ENCODE measurements at places on chromosomes 5 and 9. TPM values are rescaled to one million over a fixed set of nuclear protein-coding genes. Genes with fewer than 3 reads are reported as not detected.
A peak's percentile ranks its signal among the peaks of the same experiment; 100 is the strongest.

ZNF454 gene
- total RNA-seq, result 0.33 TPM

DNA sequence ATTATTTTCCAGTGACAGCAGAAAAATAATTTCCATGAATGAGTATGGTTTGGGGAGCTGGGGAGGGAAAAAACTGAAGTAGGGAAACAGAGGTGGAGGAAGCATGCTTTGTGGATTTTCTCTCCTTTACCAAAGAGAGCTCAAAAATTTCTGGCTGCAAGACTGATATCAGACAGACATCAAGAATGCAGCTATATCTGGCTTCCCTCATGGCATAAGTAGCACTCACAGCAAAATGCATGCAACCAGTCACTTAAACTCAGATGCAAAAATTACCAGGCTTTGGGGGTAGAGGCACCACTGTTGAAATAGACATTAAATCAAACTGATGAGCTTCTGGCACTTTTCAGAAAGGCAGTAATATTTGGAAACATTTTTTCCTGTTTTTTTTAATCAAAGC lies 196.9 kb downstream of the TSSK1B start:
- no peak overlapping the region for H3K27ac ChIP-seq
- no peaks in the 10 kb centered on the region for H3K36me3 ChIP-seq
- no peaks in the 10 kb centered on the region for H3K27me3 ChIP-seq
- no peak for DNase-seq

DNA sequence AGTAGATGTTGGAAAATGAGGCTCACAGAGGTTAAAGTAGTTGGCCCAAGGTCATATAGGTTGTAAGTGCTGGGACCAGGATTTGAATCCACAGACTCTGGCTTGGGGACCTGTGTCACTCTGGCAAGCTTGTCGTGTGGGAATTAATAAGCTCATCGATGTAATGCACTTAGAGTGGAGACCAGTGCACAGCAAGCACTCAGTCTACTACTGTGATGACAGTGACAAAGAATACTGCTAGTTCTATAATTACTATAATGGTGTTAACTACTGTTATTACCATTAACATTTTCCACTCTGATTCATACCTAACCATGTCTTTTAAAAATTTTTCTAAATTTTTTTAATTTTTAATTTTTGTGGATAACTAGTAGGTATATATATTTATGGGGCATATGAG lies 12.8 kb downstream of the PAM start:
- H3K27ac ChIP-seq, result no peak overlapping the region
- DNase-seq, result no peak
- H3K36me3 ChIP-seq, result no peaks in the 10 kb centered on the region
- H3K27me3 ChIP-seq, result no peaks in the 10 kb centered on the region

DNA sequence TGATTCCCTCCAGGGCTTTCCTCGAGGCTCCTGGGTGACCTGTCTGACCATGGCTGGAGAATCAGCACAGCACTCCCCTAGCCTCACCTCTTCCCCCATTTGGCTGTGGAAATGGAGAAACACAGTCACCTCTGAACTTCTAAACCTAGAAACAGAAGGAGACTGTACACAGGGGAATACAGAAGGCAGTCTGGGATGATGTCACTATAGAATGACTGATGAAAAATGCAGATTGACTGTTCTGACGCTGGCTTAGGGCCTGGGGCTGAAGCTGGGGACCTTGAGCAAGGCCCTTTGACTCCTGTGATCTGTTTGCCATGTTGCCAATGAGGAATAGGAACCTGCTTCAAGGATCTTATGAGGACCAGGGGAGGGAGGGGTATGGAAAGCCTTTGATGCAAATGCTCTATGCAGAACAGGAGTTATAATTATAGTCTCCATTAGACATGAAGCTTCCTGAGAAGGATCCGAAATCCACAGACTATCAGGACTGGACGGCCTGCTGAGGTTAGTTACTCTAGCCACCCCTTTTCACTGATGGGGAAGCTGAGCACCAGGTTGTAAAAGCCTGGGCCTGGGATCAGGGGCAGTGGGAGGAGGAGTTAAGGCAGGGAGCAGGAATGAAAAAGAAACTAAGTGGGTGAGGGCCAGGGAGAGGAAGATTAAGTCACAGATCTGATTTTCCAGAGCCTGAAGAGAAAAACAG lies 24.4 kb upstream of the ANXA6 start:
- H3K4me3 ChIP-seq, result no peak overlapping the region
- no peak for DNase-seq
- no peaks in the 10 kb centered on the region for H3K4me1 ChIP-seq
- peaks cover 8% of the 10 kb centered on the region for H3K36me3 ChIP-seq

GRCh38 chr5:150561571-150562275 lies 53.8 kb downstream of the NDST1 start:
- H3K4me3 ChIP-seq, result no peak overlapping the region
- peaks cover 1% of the 10 kb centered on the region for H3K4me1 ChIP-seq
- H3K27me3 ChIP-seq, result no peaks in the 10 kb centered on the region
- DNase-seq, result no peak

- H3K36me3 ChIP-seq, result no peaks in the 10 kb centered on the region
- no peak overlapping the region for H3K4me3 ChIP-seq
- H3K27ac ChIP-seq, result no peak overlapping the region
- H3K27me3 ChIP-seq, result no peaks in the 10 kb centered on the region
- no peak for DNase-seq
Measured at GRCh38 chr5:1282131-1282992, 12.5 kb downstream of the TERT start.

GRCh38 chr5:41510176-41510831 lies at the start of gene PLCXD3:
Gene PLCXD3, minus strand, starts transcription at chr5:41510601. Its CDS starts 75 bp downstream, at chr5:41510526.
- no peaks in the 10 kb centered on the region for H3K36me3 ChIP-seq
- peak within 1 kb of the TSS; percentile 43 for H3K4me3 ChIP-seq
- DNase-seq, result no peak

DNA sequence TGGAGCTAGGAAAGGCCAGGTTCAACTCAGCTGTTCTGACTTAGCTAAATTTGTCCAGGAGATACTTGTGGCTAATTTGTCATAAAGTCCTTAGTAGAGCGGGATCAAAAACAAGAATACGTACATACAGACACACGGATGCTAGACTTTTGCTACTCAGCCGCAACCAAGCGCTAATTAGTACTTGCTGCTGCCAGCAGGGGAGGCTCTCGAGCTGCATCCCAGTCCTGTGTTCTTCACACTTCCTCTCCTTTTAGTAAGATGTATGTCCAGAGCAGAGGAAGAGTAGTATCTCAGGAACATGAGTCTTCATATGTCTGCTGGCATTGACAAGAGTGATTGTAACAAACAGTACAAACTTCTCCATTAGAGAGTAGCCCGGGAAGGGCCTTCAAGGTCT lies 58.3 kb downstream of the CYFIP2 start:
- H3K4me1 ChIP-seq, result peaks cover 6% of the 10 kb centered on the region
- no peaks in the 10 kb centered on the region for H3K27me3 ChIP-seq
- no peak for DNase-seq
- no peak overlapping the region for H3K4me3 ChIP-seq
- H3K27ac ChIP-seq, result no peak overlapping the region

DNA sequence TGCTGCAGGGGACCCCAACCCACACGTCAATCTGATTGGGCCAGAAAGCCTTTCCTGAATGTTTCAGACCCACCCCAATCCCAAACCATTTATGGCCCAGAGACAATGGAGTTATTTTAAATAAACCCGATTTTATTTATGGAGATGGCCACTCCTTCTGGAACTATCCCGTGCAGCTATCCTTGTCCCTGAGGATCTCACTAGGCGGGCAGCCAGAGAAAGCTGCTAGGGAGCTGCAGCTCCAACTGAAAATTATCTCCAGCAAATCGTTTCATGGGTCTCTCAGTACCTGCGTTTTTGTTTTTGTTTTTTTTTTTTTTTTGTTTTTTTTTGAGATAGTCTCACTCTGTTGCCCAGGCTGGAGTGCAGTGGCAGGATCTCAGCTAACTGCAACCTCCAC lies 23.0 kb downstream of the C1QTNF2 start:
- no peak for DNase-seq
- no peaks in the 10 kb centered on the region for H3K27me3 ChIP-seq
- H3K36me3 ChIP-seq, result no peaks in the 10 kb centered on the region

PCDHA3 gene
- 0.05 TPM for total RNA-seq

- peaks cover 52% of the 10 kb centered on the region for H3K36me3 ChIP-seq
- DNase-seq, result no peak
Measured at GRCh38 chr9:87661241-87661640, 64.7 kb upstream of the CTSL start.

- no peaks in the 10 kb centered on the region for H3K36me3 ChIP-seq
- no peak for DNase-seq
- no peak overlapping the region for H3K4me3 ChIP-seq
- H3K4me1 ChIP-seq, result peaks cover 71% of the 10 kb centered on the region
- H3K27ac ChIP-seq, result peak overlapping the region; percentile 60
Measured at GRCh38 chr5:96335873-96336272, 97.2 kb downstream of the PCSK1 start.

DNA sequence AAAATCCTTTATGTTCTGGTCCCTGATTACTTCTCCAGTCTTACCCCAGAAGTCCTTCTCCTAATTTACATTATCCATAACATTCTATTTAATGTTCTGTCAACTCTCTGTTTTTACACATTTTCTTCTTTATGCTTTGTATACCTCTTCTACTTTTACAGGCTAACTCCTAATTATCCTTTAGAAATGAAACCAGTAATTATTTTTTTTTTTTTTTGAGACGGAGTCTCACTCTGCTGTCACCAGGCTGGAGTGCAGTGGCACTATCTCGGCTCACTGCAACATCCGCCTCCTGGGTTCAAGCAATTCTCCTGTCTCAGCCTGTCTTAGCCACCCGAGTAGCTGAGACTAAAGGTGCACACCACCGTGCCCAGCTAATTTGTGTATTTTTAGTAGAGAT lies 9.0 kb downstream of the CENPK start:
- no peak for DNase-seq
- H3K4me1 ChIP-seq, result no peaks in the 10 kb centered on the region
- no peaks in the 10 kb centered on the region for H3K27me3 ChIP-seq

BRIX1 gene
- total RNA-seq, result 10.2 TPM

DNA sequence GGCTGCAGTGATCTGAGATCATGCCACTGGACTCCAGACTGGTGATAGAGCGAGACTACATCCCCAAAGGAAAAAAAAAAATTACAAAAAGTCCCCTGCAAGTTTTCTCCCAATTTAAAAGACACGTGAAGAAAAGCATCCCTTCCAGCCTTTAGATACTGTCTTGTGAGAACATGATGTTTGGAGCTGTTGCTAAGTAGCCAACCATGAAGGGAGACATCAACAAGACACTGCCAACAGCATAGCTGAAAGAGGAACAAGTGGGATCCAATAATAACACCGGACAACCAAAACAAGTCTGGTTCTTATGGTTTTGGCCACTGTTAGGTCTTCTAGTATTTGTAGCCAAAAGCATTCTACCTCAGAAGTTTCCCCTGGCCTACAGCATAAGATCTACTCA lies 118.9 kb upstream of the CCDC180 start:
- H3K36me3 ChIP-seq, result no peaks in the 10 kb centered on the region
- no peak overlapping the region for H3K27ac ChIP-seq
- no peaks in the 10 kb centered on the region for H3K27me3 ChIP-seq

CDKN2B-AS1 gene
- total RNA-seq, result 0.42 TPM

- no peak for DNase-seq
- no peaks in the 10 kb centered on the region for H3K27me3 ChIP-seq
- H3K4me1 ChIP-seq, result no peaks in the 10 kb centered on the region
- peak overlapping the region; percentile 97 for H3K27ac ChIP-seq
- H3K4me3 ChIP-seq, result peak overlapping the region; percentile 98
Measured at GRCh38 chr5:134905246-134905996, 490 bp downstream of the PCBD2 start.

DNA sequence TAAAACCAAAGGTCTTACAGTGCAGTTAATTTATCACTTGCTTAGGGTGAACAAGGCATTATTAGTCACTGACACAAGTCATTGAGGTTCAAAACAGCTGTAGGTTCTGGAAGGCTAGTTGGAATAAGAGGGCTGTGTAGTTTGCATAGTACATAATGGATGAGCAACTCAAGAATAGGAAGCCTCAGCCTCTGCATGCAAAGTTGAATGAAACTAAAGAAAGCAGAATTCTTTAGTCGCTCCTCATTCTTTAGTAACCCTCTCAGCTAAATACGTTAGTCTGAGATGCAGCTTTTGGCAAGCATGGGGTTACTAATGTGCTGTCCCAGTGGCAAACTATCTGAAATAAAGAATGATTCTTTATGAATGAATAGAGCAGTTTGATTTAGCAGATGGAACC lies 74.2 kb downstream of the ADGRV1 start:
- no peaks in the 10 kb centered on the region for H3K4me1 ChIP-seq
- H3K27ac ChIP-seq, result no peak overlapping the region
- no peaks in the 10 kb centered on the region for H3K27me3 ChIP-seq
- no peak overlapping the region for H3K4me3 ChIP-seq

DNA sequence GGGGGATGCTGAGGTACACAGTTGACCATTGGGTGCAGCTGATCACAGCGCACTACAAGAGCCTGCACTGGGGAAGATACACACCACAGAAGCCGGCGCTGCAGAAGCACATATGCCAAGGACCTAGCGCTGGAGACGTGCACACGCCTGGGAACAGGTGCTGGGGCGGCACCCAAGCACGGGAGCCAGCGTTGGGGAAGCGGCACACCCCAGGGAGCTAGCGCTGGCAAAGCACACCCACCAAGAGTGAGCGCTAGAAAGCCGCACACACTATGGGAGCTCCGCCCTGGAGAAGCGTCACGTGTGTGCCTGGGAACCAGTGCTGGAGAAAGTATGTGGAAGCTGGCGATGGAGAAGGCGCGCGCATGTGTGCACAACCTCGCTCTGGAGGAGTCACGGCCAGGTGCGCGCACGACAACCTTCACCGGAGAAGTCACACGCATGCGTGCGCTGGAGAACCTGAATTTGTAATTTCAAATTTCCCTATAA lies 4.5 kb downstream of the FANCC start:
- peak; percentile 53 for DNase-seq
- peak overlapping the region; percentile 45 for H3K4me3 ChIP-seq
- H3K27ac ChIP-seq, result no peak overlapping the region
- H3K27me3 ChIP-seq, result no peaks in the 10 kb centered on the region

- DNase-seq, result no peak
- H3K36me3 ChIP-seq, result no peaks in the 10 kb centered on the region
- H3K4me1 ChIP-seq, result peaks cover 9% of the 10 kb centered on the region
- H3K27ac ChIP-seq, result no peak overlapping the region
- H3K4me3 ChIP-seq, result no peak overlapping the region
Measured at GRCh38 chr9:136489731-136490130, 6.9 kb upstream of the SEC16A start.

WASHC1 gene
- total RNA-seq, result 4.6 TPM

RASGRF2 gene
- 0.19 TPM for total RNA-seq

DNA sequence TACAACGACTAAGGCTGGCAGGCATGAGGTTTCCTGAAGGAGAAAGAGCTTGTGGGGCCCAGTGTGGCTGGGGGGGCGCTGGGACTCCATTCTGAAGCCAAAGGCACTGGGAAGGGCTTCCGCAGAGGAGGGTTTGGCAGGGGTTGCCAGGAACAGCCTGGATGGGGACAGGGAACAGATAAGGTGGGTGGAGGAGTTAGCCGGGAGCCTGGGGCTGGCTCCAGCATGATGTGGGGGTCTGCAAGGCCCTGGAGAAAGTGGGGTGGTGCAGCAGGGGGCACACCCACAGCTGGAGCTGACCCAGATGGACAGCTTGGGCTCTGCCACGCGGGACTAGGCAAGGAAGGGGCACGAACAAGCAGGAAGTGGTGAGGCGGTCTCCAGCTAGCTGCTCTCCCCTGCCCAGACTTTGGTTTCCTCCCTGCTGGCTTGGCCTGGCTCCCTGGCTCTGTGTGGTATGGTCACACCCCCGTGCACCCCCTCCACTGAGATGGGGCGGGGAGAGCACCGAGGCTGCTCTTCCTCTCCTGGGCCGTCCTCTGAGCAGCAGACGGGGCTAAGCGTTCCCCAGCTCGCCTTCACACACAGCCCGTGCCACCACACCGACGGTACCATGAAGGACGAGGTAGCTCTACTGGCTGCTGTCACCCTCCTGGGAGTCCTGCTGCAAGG lies at the start of gene LTC4S:
TSS of gene LTC4S (plus strand) at position 519 of the 672 bp plus-strand sequence. CDS start at position 614, 95 bp downstream.
- peaks cover 14% of the 10 kb centered on the region for H3K36me3 ChIP-seq
- H3K4me3 ChIP-seq, result no peak within 1 kb of the TSS
- DNase-seq, result no peak
- H3K4me1 ChIP-seq, result no peaks in the 10 kb centered on the region
- H3K27me3 ChIP-seq, result no peaks in the 10 kb centered on the region
- H3K27ac ChIP-seq, result peak within 1 kb of the TSS; percentile 36

Data from liver (tissue), 10 donors.